Progenitor cell of endocrine pancreas (in vitro differentiated cells): ENCODE measurements at places on chromosomes 3 and 15.
A peak's percentile ranks its signal among the peaks of the same experiment; 100 is the strongest.

DNA sequence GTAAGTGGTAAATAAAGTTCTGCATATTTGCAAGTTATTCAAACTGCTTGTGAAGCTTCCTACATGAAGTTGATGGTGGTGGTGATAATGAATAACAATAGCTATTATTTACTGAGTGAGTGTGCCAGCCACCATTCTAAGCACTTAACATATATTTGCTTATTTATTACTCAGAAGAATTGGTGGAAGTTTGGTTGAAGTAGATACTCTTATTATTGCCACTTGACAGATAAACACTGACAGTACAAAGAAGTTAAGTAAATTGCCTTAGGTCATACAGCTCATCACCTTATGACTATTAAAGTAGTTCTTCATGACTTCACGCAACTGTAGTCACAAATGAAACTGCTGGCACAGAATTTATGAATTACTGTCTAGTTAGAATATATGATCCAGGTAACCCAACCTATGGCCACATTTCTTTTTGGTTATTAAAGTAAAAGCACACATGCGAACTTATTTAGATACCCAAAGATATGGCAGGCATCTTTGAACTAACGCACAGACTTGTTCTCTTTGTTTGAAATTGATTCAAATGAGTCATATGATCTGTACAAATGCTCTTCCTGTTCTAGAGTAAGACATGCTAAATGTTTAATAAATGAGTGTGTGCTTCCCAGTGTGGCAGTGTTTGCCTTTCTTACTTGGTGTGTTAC lies 99.8 kb upstream of the NR2F2 start:
- no peak for DNase-seq
- no peaks in the 10 kb centered on the region for H3K27me3 ChIP-seq
- H3K4me3 ChIP-seq: no peak overlapping the region
- no peak overlapping the region for H3K27ac ChIP-seq

DNA sequence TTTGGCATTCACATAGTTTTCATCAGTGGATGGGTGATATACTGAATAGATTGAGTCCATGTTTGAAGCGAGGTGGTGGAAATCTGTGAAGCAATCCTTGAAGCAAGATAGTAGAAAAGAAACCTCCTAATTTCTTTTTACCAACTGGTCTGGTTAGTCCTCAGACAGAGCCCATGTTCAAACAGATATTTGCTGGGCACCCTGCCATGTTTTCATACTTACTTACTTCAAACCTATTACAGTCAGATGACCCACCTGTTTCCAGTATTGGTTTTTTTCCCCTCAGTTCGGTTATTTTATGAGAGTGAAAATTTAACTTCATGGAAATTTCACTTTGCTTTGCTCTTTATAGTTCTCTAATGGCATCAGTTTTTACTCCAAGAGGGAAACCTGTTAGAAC lies 23.7 kb downstream of the EXOSC7 start:
- H3K4me1 ChIP-seq: peaks cover 22% of the 10 kb centered on the region
- no peak overlapping the region for H3K4me3 ChIP-seq
- peaks cover 31% of the 10 kb centered on the region for H3K36me3 ChIP-seq
- H3K27me3 ChIP-seq: no peaks in the 10 kb centered on the region

DNA sequence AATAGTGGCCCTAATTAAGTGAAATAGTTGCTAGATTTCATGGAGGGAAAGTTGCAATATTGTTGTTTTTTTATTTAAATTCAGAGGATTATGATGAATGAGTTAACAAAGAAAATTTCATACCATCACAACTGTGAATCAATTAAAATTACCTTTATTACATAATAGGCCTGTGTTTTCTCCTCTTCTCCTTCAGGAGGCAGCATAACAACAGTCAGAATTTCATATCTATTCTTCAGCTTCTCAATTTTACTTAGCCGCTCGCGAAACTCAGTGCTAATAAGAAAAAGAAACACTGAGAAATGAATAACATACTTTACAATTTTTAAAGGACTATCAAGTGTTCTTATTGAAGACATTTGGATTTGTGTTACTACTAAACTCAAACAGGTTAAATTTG lies 29.4 kb downstream of the TTC14 start:
- no peaks in the 10 kb centered on the region for H3K36me3 ChIP-seq
- no peaks in the 10 kb centered on the region for H3K4me1 ChIP-seq
- no peak overlapping the region for H3K4me3 ChIP-seq
- H3K27me3 ChIP-seq: peaks cover 3% of the 10 kb centered on the region
- DNase-seq: no peak
- H3K27ac ChIP-seq: no peak overlapping the region

DNA sequence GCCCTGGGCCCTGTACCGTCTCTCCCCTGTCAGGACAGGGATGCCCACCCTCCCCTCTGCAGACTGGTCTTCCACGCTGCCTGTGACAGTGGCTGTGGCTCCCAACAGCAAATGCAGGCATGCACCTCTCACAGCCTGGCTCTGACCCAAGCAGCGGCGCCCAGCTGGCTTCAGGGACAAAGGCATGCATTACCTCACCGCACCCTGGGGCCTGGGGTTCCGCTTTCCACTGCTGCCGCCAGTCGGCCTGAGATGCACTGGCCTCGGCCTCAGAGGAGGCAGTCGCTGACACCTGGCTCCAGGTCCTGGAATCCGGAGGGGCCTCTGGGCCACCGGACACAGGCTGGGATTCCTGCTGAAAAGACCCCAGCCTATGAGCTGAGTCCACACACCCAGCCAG lies 70.3 kb downstream of the SCN5A start:
- peak; percentile 7 for DNase-seq
- H3K36me3 ChIP-seq: no peaks in the 10 kb centered on the region
- H3K4me1 ChIP-seq: no peaks in the 10 kb centered on the region
- H3K27me3 ChIP-seq: peaks cover 5% of the 10 kb centered on the region
- no peak overlapping the region for H3K27ac ChIP-seq

DNA sequence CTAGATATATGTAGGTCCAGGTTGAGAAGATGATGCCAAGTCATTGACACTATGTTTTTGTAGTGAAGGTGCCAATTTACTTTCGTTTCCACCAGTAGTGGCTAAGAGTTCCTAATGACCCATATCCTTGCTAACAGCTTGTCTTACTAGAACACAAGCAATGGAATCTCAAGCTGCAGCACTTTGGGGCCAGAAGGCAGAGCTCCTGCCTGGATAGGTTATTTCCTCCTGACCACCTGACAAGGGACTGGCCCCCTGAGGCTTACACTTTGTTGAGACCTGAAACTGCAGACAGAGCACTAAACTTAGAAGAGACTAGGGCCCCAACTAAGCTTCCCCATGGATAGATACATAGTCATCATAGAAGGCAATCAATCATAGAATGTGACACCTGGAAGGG lies 11.7 kb downstream of the ONECUT1 start:
- H3K4me3 ChIP-seq: peak overlapping the region; percentile 12
- DNase-seq: no peak
- H3K4me1 ChIP-seq: peaks cover 59% of the 10 kb centered on the region
- H3K27me3 ChIP-seq: no peaks in the 10 kb centered on the region

DNA sequence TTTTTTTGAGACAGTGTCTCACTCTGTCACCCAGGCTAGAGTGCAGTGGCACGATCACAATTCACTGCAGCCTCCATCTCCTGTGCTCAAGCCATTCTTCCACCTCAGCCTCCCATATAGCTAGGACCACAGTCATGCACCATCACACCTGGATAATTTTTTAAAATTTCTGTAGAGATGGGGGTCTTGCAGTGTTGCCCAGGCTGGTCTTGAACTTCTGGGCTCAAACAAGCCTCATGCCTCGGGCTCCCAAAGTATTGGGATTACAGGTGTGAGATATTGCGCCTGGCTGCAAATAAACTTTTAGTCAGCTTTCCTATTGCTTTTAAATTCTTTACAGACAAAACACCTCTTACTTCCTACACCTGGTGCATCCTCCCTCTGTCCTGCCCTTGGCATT lies 102.1 kb upstream of the VEPH1 start:
- no peak overlapping the region for H3K4me3 ChIP-seq
- no peaks in the 10 kb centered on the region for H3K4me1 ChIP-seq
- H3K27me3 ChIP-seq: no peaks in the 10 kb centered on the region
- no peak for DNase-seq
- no peak overlapping the region for H3K27ac ChIP-seq

DNA sequence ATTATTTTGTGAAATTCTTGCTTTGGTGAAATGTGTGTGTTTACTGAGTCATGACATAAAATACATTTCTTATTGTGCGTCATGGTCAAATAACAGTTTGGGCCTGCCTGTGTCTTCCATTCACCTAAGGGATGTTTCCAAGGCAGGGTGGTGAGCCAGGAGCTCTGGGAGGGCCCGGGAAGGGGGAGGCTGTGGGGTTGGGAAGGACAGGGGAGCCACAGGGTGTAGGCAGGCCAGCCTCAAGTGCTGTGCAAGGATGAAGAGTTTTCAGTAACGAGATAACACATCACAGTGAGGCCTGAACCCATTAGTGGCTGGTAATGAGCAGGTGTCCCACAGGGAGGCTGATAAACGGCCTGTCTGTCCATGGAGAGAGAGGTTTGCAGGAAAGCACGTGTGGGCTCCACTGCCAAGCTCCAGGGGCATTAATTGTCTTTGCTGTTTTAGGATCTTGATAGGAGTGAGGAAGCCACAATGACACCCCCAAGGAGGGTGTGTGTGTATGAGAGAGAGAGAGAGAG lies 35.6 kb upstream of the SEC13 start:
- no peak overlapping the region for H3K27ac ChIP-seq
- H3K27me3 ChIP-seq: peaks cover 16% of the 10 kb centered on the region
- no peaks in the 10 kb centered on the region for H3K4me1 ChIP-seq
- no peak overlapping the region for H3K4me3 ChIP-seq

DNA sequence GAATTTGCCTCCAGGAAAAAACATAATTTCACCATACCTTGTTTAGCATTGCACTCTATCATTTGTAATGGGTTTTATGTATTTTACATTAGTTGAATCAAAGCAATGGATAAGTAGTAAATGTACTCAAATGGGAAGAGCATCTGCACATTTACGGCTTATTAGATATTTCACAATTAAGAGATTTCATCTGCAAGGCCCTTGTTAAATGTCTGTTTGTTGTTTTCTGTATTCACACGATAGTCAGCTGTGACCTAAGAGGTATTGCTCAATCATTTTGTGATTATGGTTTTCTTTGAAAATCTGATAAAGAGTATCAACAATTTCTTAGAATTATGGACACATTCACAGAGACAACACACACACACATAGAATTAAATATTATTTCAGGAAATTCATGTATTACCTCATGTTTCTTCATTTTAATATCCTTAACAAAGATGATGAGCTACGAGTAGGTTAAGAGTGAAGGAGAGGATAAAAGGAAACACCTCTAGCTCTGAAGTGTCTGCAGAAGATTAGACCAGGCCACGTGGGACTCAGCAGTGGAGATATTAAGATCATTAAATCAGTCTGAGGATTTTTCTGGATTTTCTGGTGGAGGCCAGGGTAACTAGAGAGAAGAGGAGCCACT lies 121.9 kb upstream of the POU1F1 start:
- H3K36me3 ChIP-seq: no peaks in the 10 kb centered on the region
- peaks cover 15% of the 10 kb centered on the region for H3K27me3 ChIP-seq
- no peaks in the 10 kb centered on the region for H3K4me1 ChIP-seq
- no peak overlapping the region for H3K4me3 ChIP-seq
- no peak overlapping the region for H3K27ac ChIP-seq
